ENCODE measurements at places on chromosomes 2 and 18.

DNA sequence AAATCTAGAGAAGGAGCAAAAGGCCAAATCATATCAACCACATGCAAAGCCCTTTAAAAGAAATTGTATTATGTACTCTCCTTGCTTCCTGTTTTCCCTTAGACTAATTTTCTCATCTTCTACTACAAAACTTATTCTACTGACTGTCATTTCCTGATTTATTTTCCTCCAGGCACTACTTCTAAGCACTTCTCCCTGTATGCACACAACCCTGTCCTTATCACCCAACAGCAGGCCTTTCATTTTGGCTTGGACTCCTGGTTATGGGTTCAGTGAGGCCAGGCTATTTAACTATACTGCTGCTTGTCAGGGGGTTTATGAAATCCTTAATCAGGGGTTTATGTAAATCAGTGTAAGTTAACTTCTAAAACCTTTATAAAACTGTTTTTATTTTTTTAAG, 205.1 kb upstream of the FAM98A start:
- no peak for DNase-seq

- DNase-seq = no peak
Measured at GRCh38 chr2:219087361-219087760, 26.6 kb upstream of the IHH start.

DNA sequence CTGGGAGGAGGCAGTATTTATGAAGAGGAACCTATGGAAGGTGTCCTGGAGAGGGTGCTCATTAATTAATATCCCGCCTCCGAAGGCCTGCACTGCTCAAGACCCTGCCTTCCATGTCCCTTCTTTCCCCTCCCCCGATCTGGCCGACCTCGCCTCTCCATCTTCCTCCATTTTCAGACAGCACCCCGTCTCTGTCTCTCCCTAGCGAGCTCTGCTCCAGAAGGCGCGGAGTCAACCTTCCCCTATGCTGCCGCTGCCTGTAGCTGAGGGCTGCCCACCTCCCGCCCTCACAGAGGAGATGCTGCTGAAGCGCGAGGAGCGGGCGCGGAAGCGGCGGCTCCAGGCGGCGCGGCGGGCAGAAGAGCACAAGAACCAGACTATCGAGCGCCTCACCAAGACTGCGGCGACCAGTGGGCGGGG, 1.1 kb upstream of the WBP1 start:
- DNase-seq = no peak

DNA sequence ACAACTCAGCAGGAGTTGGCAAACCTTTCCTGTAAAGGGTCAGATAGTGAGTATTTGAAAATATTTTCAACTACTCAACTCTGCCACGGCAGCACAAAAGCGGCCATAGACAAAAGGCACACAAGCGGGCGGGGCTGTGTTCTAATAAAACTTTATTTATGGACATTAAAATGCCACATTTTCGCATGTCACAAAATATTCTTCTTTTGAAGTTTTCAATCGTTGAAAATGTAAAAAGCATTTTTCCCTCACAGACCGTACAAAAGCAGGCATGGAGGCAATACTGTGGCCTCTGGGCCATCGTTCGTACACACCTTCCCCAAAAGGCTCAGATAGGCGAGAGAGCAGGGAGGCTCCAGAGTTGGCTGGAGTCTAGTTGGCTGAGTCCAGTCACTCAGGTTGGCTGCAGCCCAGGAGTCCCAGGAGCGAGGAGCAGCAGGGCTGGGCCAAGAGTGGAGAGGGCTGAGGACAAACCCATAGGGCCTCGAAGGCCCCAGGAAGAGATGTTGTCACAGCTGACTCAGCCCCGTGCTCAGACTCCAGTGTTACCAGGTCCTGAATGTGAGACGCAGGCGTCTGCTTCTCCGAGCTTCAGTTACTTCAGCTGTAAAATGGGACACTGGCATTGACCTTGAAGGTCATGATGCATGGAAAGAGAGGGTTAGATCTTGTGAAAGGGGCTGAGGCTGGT, 42.5 kb downstream of the SDC1 start:
- no peak for DNase-seq

DNA sequence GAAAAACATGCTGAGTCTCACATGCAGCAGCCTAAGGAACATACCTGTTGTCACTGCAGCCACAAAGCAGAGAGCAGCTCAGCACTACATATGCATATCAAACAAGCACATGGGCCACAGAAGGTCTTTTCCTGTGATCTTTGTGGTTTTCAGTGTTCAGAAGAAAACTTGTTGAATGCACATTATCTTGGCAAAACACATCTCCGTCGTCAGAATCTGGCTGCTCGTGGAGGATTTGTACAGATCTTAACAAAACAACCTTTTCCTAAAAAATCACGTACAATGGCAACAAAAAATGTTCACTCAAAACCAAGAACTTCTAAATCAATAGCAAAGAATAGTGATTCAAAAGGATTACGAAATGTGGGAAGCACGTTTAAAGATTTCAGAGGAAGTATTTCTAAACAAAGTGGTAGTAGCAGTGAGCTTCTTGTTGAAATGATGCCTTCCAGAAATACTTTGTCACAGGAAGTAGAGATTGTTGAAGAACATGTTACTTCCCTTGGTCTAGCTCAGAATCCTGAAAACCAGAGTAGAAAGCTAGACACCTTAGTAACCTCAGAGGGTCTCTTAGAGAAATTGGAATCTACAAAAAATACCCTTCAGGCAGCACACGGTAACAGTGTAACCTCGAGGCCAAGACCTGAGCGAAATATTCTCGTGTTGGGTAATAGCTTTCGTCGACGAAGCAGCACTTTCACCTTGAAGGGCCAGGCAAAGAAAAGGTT, 34.1 kb downstream of the ZNF407 start:
- DNase-seq = no peak

Measured in Caco-2 (cell line).